ENCODE measurements at places on chromosomes 1 and 21.

DNA sequence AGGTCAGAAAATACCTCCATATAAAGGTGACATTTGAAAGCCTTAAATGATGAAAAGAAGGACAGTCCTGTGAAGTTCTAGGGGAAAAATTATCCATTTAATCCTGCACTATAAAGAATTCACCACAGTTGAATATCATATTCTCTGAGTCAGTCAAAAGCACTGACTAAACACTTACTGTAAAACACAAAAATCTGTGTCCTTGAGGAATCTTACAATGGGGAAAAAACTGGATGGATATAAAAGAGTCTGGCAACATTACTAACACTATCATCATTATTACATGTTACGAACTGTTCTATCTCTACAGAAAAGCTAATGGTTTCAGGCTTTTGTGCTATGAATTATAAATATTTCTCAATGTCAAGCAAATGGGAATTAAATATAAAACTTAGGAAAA lies 42.4 kb upstream of the HP1BP3 start:
- no peak for DNase-seq

DNA sequence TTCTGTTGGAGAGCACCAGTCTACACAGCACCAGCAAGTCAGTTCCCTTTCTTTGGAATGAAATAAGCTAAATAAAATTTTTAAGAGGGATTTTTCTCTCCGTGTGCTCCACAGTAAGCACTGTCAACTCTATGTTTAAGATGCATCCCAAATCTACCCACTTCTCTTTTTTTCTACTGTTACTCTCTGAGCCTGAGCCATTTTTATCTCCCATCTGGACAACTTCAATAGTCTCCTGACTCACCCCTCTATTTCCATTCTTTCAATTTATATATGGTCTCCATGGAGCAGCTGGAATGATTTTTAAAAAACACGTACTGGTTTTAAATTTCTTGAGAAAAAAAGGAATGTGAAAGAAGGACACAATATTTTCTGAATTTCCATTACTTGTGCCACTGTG lies 24.7 kb upstream of the CCT8 start:
- no peak for DNase-seq

- no peak for DNase-seq
Measured at GRCh38 chr1:239912471-239912870, 179.2 kb upstream of the FMN2 start.

- no peak for DNase-seq
Measured at GRCh38 chr1:8423692-8424538, 106.0 kb downstream of the SLC45A1 start.

DNA sequence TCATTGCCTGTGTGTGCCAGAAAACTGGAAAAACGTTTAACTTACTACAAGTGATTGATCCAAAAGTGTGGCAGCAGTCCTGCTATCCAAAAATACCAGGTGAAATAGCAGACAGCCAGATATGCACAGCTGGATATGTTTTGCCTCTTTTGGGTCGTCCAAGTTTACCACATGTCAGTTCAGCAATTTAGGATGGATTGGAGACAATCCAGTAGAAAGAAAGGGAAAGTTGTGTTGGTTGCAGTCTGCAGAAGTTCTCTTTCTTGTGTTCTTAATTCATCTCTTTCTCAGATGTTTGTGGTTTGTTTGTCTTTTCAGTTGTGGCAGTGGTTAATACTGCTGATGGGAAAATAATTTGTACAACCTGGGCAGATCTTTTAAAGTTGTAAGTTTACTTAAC lies 645.0 kb downstream of the PTPRC start:
- no peak for DNase-seq

DNA sequence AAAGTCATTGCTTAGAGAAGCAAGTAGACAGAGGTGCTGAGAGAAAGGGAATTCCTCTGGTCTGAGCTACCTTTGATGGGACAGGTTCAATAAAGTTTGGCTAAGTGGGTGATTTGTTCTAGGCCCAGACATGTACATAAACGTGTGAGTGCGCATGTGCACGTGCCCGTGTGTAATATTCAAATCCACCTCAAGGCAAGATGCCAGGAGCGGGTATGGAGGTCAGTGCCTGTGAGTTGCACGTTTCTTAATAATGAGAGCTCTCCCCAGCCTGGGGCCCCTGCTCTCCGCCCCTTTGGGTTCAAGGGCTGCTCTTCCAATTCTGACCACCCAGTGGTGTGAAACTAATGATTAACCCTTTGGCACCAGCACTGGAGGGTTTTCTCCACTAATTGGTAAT lies 53.8 kb upstream of the LMO4 start:
- no peak for DNase-seq

GRCh38 chr1:227043755-227044154 lies 103.7 kb downstream of the COQ8A start:
- no peak for DNase-seq

DNA sequence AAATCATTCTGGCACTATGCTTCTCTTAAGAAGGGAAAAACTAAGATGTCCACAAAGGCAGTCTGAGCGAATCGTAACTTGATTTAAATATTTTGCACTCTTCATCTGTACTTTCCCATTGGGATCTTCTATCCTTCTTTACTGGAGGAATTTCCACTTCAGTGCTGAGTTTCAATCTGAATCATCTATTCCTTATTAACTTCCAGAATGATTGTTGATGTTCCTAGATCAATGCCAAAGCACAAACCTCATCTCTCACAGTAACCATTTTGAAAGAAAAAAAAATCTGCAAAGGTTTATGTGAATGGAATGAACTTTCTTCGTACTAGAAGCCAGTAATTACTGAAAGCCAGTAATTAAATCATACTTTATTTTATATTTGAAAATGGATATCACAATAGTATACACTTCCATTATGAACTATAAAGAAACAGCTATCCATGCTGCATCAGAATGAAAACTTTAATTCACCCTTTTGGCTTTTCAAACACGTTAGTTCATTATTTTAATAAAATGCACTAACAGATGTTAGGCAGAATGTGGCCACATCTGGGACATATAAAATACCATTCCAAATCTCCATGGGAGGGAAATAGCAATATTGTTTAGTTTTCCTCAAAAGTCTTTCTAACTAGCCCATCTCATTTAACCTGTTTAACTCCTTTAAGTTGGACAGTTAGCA lies 5.5 kb upstream of the RNF2 start:
- no peak for DNase-seq

GRCh38 chr1:202706851-202707250 lies 3.4 kb downstream of the SYT2 start:
- no peak for DNase-seq

DNA sequence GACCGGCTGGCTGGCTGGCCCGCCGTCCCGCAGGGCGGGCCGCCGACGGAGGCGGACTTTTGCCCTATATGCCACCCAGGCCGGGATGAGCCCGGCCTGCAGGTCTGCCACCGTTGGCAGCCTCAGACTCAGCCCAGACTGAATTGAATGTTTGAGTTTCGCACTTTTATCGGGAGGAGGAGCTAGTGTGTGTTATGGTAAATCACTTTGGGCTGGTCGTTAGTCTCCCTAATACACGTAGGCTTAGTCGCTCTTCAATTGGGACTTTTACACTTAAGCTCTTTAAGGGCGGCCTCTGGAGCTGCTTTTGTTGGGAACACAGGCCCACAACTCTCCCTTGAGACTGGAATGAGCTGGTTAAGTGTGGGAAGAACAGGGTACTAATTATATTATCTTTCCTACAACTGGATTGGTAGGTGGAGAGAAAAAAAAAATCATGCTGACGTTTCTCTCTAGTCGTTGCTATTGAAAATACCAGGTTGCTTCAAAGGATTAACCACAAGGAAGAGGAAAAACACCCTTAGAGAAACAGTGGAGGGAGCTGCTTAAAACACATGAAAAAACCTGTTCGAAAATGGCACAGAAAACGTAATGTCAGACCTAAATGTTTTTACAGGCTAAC lies 1.4 kb upstream of the IRF2BP2 start:
- no peak for DNase-seq

DNA sequence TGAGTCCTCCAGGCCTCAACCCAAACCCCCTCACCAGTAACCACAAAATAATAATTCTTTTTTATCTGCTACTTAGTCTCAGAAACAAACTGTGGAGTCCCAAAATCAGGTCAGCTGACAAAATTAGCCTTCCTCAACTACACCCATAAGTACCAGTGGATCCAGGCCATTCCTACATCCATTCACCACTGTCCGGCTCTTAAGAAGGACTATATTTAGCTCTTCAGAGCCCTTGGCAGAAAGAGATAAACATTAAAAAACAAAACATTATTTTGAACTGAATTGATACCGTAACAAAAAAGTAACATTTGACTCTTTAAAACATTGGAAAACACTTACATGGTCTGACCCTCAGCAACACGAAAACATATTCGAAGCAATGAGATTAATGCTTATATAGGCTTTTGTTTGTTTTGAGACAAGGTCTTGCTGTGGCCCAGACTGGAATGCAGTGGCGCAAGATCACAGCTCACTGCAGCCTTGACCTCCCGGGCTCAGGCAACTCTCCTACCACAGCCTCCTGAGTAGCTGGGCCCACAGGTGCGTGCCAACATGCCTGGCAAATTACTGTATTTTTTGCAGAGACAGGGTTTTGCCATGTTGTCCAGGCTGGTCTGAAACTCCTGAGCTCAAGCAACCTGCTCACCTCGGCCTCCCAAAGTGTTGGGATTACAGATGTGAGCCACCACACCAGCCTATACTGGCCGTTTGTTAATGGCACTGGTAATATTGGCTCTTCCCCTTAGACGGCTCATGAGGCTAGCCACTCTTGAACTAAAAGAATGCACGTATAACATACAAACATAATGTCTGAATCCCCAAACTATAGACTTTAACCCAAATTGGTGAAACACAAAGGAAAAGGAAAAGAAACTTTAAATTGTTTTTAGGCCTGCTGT lies 330.7 kb downstream of the SMYD3 start:
- no peak for DNase-seq

GRCh38 chr1:98550076-98550475 lies 111.4 kb upstream of the SNX7 start:
- no peak for DNase-seq

DNA sequence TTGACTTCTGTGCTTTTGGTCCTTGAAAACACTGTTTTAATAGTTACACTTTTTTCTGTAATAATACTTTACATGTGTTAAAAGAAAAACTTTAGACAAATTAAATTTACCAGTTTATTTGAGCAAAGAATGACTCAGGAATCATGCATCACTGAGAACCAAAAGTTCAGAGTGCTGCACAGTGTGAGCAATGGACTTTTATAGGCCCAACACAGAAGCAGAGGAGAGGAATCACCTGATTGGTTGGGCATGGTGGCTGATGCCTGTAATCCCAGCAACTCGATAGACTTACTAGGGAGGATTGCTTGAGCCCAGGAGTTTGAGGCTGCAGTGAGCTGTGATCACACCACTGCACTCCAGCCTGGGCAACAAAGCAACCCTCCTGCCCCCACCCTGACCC lies 29.3 kb downstream of the ZNF648 start:
- DNase-seq, result no peak

DNA sequence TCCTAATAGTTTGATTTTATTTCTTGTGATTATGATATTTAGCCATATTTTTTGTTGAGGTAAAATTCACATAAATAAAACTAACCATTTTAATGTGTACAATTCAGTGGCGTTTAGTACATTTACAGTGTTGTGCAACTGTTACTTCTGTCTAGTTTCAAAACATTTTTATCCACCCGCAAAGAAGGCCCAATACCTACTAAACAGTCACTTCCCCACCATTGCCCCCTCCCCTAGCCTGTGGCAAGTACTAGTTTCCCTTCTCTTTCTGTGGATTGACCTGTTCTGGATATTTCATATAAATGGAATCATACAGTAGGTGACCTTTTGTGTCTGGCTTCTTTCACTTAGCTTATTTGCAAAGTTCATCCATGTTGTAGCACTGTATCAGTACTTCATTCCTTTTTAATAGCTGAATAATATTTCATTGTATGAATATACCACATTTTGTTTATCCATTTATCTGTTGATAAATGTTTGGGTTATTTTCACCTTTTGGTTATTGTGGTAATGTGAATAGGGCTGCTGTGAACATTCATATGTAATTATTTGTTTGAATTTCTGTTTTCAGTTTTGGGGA lies 4.1 kb downstream of the FLVCR1 start:
- DNase-seq, result no peak

- DNase-seq, result no peak
Measured at GRCh38 chr1:26102119-26102518, 9.5 kb upstream of the PDIK1L start.

- no peak for DNase-seq
Measured at GRCh38 chr1:26378088-26378878, 5.7 kb upstream of the ZNF683 start.

- DNase-seq, result no peak
Measured at GRCh38 chr21:45745256-45745655, 101.7 kb downstream of the PCBP3 start.

DNA sequence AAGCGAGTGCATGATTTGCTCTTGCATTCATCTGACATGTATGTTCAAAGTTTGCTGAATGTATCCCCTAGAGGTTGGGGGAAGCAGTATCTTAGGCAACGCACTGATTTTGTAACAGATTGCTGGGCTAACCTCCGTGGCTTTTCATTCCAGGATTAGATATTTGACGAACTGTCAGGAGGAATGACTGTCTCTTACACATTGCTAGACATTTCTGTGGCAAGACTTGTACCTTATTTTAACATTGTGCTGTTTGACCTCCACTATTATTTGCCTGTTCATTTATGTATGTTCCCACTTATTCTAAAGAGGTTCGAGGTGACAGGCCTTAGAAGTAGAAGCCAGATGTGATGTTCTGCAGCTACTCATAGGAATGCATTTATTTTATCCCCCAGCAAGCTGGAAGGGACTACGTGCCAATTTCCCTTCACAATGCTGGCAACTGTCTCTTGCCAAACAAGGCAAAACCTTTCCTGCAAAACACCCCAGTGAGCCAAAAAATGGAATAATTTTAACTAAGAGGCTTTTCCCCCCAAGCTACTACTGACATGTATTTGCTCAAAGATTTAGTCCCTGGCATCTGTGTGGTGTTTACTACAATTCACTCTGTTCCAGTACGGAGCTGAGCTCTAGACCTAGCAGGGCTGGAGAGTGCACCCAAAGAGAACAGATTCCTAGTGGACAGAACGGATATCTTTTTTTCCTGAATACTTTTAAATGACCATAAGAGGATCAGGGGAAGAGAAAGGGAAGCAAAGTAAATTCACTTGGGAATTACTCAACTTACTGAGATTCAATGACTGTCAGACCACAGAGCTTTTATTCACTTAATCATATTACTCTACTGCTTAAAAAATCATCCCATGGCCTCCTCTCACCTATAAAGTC lies 646.2 kb downstream of the SMYD3 start:
- no peak for DNase-seq

DNA sequence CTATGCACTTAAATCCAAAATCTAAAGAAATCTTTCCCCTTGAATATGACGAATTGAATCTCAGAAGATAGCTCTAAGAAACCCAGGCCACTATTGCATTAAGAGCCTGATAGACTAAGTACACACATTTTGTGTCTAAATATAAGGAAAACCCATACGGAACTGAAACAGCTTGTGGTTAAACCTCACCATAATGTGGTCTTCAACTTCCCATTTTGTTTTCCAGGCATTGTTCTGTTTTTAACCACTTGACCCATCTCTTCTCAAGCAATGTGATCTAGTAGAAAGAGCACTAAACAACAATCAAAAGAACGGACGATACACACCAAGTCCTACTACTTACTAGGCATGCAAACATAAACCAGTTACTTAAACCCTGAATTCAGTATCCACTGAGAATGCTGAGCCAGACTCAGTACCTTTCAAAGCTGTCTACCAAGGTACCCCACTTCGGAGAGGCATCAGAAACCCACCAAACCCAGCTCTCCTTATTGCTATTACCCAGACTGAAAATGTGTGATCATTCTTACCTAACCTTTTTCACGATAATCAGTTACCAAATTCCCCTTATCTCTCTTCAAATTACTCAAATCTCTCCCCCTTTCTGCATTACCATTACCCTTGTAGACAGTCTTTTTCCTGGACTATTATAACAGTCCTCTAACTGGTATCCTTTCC lies 12.8 kb downstream of the OTUD7B start:
- no peak for DNase-seq

- DNase-seq, result no peak
Measured at GRCh38 chr1:24118410-24119242, 6.7 kb upstream of the MYOM3 start.

Data from hypothalamus (tissue), 51 donors.